ENCODE measurements at places on chromosomes 1 and 21.

- no peak for DNase-seq
These were observed 77.9 kb downstream of the PLPP3 start for GRCh38 chr1:56501426-56501825.

DNA sequence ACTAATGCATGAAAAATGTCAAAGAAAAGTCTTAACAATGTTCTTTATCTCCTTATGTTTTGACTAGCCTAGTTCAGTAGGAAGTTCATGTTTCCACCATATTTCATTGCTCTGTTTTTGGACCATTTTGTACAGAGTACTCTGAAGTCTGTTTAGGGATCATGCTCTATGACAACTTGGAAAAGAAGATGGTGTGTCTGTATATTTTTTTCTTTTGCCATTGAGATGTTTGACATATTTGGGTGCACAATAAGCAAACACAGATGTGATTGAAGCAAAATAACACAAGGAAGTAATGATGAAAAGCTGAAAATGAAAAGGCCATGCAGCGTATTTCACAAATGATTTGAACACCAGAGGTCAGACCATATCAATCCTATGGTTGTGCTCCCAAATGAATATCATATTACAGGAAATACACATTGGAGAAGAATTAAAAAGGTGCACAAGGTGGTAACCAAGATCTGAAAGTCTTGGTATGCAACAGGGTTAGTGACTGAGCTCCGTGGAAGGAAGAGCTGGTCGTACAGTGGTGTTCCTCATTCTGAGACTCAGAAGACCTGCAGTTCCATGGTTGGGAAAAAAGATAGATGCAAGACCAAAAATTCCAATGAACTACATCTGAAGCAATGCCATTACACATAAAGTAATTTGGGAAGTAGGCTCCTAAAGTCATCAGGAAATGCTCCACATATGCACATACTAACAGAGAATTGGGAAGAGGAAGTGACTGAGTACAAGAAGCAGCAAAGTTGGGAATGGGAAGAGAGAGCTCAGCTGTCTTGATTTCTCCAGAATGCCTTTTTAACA is 463.5 kb downstream of the LMO4 start:
- no peak for DNase-seq

- peak; percentile 50 for DNase-seq
These were observed 182.3 kb downstream of the FCRL5 start for GRCh38 chr1:157369808-157370521.

DNA sequence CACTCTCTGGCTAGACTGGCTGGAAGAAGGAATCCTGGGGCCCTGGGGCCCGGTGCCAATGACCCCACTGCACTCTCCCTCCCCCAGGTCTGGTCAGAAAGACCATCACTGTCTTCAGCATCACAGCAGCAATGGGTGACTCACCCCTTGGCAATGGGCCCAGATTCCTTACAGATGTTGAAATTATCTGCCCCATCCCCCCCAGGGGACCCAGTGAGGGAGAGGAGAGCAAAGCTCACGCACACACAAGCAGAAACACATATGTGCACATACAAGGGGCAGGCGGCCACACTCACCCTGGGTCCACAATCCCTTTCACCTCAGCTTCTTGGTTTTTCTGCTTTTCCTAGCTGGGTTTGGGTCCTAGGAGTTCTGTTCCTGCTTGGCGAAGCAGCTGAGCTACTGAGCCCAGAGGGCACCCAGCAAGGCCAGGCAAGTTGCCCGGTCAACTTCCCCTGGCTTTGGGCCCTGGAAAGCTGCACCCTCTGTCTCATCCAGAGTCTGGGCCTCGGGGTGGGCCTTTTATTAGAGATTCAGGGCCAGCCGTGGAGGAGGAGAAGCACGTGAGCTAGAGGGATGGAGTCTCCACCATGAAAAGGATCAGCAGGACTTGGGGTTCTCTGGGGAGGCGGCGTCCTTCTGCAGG is 2.6 kb downstream of the COL16A1 start:
- DNase-seq, result no peak

DNA sequence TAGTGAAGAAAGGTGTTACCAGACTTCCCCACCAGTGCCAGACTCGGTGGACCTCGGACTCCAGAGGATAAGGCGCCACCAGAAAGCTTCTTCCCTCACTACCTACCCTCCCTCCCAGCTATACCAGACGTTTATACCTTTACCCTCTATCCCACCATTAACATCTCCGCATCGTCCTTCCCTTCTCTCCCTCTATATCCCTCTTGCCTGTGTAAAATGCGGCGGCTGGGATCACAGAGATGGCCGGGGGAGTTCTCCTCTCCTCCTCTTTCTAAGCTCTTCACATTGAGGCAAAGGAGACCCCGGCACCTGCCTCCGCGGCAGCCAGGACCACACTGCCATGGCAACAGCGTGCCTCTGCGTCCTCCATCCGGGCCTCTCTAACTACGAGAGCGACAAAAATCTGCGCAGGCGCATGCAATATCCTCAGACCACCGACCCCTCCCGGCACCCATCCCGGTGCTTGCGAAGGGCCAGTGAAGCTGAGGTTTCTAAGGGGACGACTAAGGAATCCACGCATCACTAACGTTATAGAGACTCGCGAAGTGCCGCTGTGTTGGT is at the start of gene CCDC181:
CCDC181 (minus strand) TSS at position 394 of the 561 bp plus-strand sequence. CDS start 2,547 bp downstream, outside the sequence.
- peak; percentile 89 for DNase-seq

- DNase-seq, result no peak
These were observed 130.2 kb downstream of the CHRM3 start for GRCh38 chr1:239516579-239516978.

- no peak for DNase-seq
These were observed 150.3 kb downstream of the IFI44 start for GRCh38 chr1:78799926-78800325.

GRCh38 chr1:70778934-70779333 is 268.7 kb downstream of the PTGER3 start:
- no peak for DNase-seq

GRCh38 chr1:186792870-186793581 is 35.7 kb upstream of the PLA2G4A start:
- DNase-seq, result no peak

DNA sequence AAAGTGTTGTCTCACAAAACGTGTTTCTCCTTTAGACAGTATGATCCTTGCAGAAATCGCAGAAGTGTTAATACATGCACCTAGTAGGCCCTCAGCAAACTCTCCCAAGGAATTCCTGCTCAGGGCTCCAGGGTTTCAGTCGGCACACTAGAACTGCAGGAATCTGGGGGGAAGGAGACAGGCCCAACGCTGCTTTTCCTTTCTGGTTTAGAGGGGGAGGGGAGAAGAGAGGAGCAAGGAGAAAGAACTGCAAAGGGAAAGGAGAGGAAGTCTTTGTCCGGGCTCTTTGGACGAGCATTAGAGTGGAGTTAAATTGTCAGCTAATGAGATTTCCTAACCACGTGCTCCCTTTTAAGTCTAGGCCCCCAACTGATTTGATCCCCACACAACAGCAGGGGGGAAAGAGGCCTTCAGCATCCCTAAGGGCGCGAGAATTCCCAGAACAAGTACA is 103.7 kb upstream of the SOD1 start:
- DNase-seq, result peak; percentile 44

GRCh38 chr1:201634261-201634660 is 95.3 kb downstream of the NAV1 start:
- DNase-seq, result no peak

DNA sequence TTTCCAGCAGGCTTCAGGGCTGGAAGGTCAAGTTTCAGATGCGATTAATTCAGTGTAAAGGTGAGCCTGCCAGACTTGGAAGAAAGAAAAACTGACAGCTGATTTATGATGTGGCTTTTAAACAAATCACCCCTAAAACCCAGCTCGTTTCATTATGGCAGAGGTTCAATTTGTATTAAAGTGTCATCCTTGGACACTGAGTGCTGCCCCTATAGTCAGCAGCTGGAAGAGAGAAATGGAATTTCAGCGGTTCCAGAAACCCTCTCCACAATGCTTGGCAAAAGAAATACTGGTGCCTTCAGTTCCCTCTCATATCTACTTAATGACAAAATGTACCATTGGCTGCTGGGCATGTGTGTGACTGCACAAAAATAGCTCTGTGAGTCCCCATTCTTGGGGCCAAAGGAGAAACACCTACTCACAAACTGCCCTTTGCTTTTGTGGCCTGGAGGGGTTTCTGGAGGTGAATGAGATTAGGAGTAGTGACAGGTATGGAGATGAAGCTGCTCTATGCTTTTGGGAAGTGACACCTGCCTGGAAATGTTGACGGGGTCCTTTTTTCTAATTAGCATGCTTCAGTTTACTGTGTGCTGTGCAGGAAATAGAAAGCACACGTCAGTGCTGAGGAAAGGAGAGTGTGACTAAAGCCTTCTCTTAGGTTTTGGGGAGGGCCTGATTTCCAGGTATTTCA is 95.1 kb upstream of the TSPAN2 start:
- DNase-seq, result no peak

GRCh38 chr1:19651141-19651737 is 7.1 kb downstream of the NBL1 start:
- peak; percentile 54 for DNase-seq

DNA sequence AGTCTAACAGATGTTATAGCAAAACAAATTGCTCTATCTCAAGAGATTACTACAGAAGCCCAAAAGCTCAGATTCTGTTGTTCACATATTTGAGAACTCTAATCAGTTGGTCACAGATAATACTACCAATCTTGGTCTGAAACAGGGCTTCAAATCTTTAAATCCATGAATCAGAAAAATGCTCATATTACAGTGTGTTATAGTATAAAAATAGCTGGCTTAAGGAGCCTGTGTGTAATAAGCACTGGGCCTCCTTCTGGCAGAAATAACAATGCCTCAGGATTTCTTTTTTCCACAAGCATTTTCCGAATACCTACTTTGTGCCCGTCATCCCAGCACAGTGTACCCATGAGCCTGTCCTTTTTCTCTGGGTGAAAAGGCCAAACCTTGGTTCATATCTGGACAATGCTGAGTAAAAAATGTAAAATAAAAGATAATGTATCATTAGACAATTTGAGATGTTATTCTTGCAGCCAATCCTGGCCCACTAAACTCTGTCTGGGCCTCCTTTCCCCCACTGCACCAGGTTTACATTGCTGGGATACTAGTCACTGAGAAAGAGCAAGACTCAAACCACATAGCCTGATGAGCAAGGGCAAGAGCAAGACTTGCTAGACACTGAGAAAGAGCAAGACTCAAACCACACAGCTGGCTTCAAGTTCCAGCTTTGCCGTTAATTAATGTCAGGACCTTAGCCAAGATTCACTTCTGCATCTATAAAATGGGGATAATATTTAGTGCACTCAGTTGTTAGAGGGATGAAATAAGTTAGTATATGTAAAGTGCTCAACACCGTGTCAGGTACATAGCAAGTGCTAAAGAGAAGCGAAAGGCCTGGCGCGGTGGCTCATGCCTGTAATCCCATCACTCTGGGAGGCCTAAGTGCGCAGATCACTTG is 17.0 kb upstream of the ADAR start:
- no peak for DNase-seq

GRCh38 chr21:15441060-15441493 is 288.7 kb upstream of the USP25 start:
- DNase-seq, result peak; percentile 81

- no peak for DNase-seq
These were observed 1313.1 kb downstream of the MRPL39 start for GRCh38 chr21:24294171-24294570.

- no peak for DNase-seq
These were observed 20.4 kb downstream of the PBX1 start for GRCh38 chr1:164579381-164579780.

DNA sequence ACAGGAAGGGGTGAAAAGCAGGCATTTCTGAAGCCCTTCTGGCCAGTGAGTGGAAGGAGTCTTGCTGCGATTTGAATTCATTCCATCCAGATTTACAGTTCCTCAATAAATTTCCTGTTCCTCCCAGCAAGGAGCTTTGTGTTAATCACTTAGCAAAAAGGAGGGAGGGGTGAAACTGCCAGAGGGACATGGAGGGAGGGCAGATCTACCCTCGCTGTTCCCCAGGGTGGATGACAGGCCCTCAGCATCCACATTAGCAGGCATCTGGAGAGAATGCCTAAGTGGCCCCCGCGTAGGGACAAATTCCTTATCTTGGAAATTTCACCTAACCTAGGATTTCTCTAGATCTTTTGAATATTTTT is 1.2 kb downstream of the ETV3 start:
- no peak for DNase-seq

- DNase-seq, result no peak
These were observed 169.2 kb downstream of the ZNF281 start for GRCh38 chr1:200240656-200241055.

- DNase-seq, result no peak
These were observed 20.5 kb upstream of the PRDM15 start for GRCh38 chr21:41899426-41900202.

DNA sequence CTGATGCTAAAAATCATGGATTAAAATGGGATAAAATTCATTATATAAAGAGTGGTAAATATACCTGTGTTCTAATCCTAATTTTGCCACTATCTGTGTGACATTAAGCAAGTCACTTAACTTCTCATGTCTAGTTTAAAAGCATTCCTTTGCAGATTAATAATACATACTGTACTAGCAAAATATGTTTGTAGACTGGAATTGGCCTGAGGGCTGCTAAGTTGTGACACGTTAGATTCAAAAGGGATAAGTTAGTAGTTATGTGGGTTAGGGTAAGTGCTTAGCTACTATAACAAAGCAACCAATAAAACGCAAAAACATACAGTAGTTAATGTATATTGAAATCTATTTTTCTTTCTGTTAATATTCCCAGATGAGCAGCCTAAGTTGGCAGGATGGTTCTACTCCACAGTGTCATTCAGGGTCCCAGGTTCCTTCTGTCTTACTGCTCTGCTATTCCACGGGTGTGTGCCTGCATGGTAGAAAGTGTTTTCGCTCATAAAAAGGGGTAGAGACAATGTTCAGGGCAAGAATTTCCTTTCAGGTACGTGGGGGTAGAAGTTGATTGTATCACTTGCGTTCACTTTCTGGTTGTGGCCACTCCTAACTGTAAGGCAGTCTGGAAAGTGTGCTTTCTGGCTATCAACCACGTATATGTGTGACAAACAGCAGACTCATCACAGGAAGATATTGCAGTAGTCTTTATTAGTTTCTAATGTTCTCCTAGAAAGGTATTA is 239.8 kb downstream of the NFIA start:
- no peak for DNase-seq

GRCh38 chr1:107817935-107818334 is 147.0 kb downstream of the VAV3 start:
- DNase-seq, result no peak

DNA sequence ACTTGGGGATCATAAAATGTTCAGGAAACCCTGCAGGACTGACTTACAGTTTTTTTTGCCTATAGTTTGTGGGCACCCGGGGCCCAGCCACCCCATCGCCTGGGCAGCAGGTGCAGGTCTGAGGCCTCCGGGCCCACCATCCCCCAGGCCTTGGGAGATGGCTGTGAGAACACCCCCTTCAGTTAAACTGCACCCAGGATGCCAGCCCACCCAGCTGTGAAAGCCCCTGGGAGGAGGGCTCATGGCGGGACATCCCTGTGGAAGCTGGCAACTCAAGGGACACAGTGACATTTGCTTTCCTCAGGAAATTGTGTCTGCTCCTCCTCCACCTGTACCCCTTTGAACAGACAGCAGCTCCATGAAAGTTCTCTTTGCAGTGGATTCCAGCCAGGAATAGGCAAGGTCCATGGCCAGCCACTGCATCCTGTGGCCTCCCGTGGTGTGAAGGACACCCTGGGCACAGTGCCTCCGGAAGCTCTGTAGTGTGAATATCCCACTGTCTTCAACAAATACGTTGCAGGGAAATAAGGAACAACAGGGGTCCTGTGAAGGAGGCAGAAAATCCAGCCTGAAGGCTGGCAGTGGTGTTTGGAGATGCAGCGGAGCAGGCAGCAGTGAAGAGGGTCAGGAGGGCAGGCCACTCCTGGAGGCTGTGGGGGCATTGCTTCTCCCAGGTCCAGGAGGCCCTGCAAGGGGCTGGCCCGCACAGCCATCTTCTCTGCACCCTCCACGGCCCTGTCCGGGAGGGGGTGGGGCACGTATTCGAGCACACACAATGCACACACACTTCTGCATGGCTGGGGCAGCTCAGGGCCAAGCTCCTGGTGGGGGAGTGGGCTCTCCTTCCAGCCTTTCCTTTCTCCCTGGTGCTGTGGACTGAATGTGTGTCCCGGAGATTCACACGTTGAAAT is 2.1 kb upstream of the OBSCN start:
- no peak for DNase-seq

Measured in cerebellar cortex (tissue), 1 donor.